Left renal cortex interstitium (tissue), 4 donors: ENCODE measurements at places on chromosomes 7 and 10. TPM values are rescaled to one million over a fixed set of nuclear protein-coding genes. Genes with fewer than 3 reads are reported as not detected.

- no peak for DNase-seq
These were observed 8.2 kb downstream of the TFR2 start for GRCh38 chr7:100632951-100633717.

DNA sequence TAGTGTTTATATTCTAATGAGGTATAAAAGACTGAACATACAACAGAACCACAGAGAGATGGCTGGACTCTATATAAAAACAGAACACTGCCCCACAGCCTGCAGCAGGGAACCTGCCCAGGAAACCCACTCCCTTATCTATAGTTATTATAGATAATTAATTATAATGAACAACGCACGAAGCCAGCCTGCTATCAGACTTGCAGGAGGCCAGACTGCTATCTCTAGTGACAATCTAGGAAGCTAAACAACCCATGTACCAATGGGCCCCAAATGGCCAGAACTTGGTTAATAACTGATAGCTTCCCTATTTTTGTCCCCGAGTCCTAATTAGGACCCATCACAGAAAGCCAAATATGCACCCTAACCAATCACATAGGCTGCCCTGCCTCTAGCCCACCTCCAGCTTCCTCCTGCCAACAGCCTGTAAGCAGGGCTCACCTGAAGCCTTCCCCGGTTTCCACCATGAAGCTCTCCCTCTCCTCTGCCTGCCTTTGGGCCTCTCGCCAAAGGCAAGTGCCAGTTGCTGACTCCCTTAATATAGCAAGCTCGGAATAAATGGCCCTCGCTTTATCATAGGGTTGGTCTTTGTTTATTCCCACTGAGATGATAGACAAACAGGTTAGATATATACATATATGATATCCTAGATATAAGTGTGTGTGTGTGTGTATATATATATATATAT, 74.5 kb downstream of the SYPL1 start:
- DNase-seq = no peak

- peak; percentile 62 for DNase-seq
These were observed 47.1 kb upstream of the HYAL4 start for GRCh38 chr7:123797673-123798531.

DNA sequence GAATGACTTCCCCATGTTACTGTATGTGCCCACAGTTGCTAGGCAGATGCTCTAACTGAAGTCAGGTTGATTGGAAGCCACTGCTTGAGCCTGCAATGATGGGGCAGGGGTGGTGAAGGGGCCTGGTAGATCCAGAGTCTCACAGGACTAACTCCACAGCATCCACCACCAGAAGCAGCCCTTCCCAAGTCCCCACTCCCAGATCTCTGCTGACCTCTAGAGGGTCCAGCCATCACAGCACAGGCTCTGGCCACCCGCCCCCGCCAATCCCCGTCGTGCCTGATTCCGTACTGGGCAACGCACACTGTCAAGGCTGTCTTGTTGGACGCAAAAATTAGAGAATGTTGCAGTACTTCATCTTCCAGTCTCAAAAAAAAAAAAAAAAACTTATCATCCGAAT, 136.8 kb upstream of the PDE1C start:
- DNase-seq = no peak

GRCh38 chr7:36887969-36888368, 163.7 kb upstream of the AOAH start:
- DNase-seq = no peak

- no peak for DNase-seq
These were observed 32.0 kb downstream of the CUL2 start for GRCh38 chr10:35058134-35058533.

Gene PGAM2
- 2.2 TPM for polyA plus RNA-seq
